NCI-H446 (cell line): ENCODE measurements at places on chromosomes 5 and 9.

DNA sequence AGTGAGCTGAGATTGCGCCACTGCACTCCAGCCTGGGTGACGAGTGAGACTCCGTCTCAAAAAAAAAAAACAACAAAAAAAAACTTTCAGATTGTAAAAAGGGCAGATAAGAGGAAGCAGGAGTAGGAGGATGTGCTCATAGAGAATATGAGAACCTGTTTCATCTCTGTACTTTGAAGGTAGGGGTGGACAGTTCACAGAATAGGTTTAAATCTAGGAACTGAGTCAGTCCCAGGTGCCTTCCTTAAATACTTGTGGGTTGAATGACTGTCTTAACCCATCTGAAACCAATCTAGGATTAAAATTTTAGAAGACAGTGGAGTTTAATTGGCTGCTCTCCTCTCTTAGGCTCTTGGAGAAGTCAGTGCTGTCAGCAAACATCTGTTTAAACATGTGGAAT lies 12.4 kb downstream of the POLK start:
- DNase-seq = no peak

DNA sequence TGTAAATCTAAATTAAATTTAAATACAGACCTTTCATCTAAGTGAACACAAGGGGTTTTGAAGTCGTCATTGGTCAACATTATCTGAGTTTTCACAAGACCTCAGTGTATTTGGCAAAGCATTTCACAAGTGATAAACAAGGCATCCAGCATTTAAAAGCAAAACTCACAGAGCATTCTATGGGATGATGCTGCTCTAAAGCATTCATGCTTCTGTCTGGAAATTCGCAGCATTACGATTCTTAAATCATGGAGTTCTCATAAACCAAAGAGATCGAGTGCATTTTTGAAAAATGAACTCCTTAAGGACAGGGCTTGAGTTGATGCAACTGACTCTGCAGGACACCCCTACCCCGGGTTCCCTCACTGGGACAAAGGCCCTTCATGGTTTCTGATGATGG lies 46.1 kb upstream of the SPATA31E1 start:
- no peak for DNase-seq

DNA sequence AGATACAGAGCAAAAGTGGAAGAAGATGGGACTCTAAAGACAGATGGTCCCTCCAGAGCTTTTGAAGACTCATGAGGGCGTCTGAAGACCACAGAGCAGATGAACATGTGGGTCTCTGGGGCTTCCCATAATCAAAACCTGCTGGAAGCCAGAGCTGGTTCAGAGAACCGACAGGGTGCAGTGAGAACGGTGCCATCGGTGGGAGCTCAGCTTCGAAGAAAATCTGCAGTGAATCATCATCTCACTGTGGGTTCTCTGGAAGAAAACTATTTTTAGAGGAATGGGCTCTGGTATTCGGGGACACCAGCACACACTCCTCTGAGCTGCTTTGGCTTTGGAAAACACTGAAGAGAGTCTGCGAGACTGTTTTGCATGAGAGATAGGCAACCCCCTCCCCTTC lies 222.4 kb upstream of the PANK3 start:
- no peak for DNase-seq

DNA sequence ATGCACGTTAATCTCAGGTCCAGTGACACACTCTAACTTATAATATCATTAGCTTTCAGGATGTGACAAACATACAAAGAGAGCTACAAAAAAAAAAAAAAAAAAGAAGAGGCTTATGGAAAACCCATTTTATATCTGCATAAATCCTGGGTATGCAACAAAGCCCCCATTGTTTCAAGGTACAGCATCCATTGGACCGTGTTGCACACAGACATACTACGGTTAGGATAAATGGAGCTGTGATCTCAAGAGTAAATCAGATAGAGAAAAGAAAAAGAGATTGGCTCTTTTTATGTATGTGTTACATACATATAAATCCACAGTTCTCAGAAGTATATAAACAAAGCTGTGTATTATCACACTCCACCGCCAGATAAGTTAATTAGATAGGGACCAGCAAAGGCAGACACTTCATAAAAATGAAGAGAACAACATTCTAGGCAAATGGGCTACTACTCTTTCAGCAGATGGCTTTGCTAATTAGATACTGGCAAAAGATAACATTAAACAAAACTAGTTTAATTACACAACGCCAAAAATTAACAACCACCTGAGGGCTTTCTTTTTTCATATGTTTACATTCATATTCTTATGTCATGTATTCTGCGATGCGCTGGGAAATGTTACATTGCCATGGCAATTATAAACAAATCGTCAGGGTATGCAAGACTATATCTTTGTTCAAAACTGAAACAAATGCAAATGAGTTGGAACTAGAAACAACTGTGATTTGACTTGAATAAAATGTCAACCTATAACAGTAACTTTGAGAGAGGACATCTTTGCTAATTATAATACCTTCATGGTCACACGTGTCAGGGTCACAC lies 304.2 kb downstream of the SEMA5A start:
- DNase-seq = no peak

- no peak for DNase-seq
Observed at GRCh38 chr5:172630986-172631385, 10.1 kb upstream of the NEURL1B start.

GRCh38 chr5:91266184-91266705 lies 116.9 kb downstream of the ARRDC3 start:
- no peak for DNase-seq

DNA sequence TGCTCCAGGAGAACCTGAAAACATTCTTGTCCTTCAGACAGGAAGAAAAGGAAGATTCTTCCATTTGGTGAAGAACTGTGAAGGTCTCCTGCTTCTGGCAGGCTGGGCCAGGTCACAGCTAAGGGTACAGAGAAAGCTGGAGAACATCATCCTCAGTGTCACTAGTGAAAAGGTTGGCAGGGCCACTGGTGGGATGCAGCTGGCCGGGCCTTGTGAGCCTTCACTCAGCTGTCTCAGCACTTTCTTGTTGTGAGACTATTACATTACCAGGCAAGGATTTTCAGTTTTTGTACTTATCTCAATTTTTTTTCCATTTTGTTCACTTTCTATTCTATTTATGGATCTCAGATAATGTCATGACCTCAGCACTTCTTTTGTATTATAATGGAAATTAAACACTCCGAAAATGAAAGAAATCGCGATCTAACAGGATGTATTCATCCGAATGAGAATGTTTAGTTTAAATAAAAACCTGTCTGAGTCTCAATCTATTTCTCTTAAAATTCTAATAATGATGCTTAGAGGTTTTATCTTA lies 9.9 kb upstream of the IFNA8 start:
- no peak for DNase-seq

DNA sequence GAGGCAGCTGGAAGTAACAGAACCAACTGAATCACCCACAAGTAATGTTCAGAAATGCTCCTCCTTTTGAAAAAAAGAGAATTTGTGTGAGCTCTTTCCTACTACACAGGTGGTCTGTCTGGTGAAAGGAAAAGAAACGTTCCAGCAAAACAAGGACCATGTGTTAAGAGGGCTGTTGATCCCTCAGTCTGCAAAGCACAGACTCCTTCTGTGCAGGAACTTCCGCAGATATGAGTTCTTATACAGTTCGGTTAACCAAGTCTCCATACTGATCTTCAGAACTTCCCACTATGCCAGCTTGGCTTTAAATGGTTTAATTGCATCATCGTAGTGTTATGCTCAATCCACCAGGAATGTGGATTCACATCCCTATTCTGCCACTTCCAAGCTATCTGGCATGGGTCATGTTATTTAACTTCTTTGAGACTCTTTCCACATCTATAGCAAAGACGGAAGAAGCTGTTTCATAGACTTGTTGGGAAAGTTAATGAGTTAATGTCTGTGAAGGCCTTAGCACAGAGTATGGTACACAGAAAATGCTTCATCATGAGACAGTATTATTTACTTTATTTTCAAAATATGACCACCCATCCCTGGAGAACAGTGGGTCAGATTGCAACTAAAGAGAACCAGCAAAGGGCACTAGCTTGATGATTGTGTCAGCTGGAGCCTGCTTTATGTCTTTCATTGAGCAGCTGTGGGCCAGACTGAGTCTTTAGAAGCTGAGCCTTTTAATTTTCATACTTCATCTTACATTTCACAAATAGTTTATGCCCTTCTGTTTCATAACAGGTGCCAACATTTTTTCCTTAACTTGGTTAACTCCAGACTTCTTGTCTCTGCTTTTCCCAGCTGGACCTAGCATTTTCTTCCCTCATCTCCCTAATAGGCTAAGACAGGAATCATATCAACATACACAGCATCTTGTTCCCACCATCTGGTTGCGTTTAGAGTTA lies 89.9 kb downstream of the MAMDC2 start:
- no peak for DNase-seq

GRCh38 chr9:3692606-3693005 lies 166.8 kb upstream of the RFX3 start:
- DNase-seq = no peak

DNA sequence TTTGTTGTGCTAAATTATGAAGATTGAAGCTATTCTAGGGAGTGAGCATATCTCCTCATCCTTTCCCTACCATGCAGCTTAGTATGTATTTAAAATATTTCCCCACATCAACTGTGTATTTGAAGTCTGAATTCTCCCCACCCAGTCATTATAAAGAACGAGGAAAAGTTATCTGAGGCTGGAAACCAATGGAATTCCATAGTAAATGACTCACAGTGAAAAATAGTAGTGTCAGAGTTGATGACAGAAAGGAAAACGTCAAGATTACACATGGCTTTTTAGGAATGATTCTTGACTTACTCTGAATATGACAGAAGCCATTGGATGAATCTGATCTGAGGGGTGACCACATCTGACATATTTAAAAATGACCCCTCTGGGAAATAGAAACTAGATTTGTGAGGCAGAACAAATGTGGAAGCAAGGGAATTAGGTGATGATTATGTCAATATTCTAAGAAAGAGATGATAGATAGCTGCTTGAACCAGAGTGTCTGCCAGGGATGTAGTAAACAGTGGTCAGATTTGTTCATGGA lies 1768.9 kb upstream of the CDH9 start:
- no peak for DNase-seq

- DNase-seq = no peak
Observed at GRCh38 chr9:113803811-113804589, 72.1 kb upstream of the ZNF618 start.

DNA sequence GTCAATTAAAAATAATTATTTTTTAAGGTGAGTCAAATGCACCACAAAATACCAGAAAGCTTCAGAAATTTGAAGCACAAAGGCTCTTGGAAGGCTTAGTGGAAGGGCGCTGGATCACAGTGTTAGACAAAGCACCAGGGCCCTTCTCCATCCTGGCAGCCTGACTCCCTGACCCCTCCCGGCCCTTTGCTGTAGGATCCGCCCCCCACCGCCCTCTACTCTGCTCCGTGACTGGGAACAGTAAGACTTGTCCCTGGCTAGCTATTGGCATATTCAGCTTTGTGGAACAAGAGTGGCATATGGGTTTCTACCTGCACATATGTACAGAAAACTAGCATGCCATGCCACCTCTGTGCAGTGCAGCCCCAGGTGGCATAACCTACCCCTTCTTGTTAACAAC lies 222.1 kb downstream of the SYK start:
- DNase-seq = no peak

DNA sequence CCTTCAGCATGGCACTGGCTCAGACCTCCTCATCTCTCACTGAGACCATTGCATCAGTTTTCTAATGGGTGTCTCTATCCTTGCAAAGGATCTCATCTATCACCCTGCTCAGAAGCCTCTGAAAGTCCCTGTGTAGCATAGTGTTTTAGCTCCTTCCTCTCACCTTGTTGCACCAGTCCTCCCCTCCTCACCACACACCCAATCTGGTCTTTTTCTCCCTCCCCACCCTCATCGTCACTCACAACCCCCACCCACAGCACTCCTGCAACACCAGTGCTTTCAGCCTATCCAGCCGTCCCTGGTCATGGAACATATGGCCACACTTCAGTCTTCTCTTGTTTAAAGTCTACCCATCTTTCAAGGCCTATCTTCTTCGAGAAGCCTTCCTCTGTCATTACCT lies 74.5 kb downstream of the ANGPTL2 start:
- no peak for DNase-seq

DNA sequence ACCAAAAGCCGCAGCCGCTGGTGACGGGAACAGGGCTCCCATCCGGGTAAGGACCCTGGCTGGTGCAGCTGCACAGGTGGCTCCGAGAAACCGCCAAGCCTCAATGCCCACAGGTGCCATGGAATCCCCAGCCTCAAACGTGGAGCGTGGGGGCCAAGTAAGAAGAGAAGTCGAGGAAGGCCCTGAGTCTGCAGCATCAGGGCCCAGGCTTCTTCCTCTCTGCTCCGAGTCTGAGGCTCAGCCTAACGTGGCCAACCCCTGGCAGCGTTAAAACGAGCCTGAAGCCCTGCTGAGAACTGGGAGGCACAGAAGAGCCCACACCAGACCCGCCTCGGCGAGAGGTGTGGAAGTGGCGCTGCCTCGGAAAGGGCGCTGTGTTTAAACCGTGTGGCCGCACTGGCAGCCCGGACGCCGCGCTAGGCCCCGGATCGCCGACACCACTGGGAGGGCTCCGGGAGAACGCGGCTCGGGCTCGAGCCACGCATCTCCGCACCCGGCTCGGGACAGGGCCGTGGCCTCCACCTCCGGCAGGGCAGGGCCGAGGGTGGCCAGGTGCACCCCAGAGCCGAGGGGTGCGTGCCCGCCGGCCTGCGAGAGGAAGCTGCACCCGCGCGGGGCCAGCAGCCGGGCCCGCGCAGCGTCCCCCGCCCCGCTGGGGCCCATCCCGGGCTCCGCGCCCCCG lies 730 bp downstream of the ZMYND19 start:
- no peak for DNase-seq

DNA sequence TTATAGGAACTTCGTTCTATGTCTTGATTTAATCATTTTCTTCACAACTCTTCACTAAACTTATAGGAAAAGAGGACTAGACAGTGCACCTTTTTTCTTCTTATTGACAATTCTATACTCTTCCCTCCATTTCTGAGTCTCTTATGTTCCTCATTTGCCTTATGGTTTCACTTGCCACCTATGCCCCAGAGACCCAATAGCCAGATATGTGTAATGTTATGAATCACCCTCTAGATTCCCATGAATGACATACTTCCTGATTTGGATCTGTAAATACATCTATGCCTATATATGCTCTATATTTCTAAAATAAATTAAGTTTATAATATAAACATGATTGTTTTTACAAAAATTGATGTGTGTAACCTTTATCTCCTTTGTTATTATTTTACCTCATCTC lies 514.1 kb upstream of the MEF2C start:
- DNase-seq = no peak

- no peak for DNase-seq
Observed at GRCh38 chr9:95937131-95937530, 61.6 kb downstream of the ERCC6L2 start.

GRCh38 chr5:170805666-170806065 lies 22.1 kb downstream of the GABRP start:
- no peak for DNase-seq

- no peak for DNase-seq
Observed at GRCh38 chr5:59274106-59274636, 619.4 kb downstream of the PDE4D start.
